Skin of body (tissue), 3 donors: ENCODE measurements at places on chromosomes 16 and 17.
A peak's percentile ranks its signal among the peaks of the same experiment; 100 is the strongest.

DNA sequence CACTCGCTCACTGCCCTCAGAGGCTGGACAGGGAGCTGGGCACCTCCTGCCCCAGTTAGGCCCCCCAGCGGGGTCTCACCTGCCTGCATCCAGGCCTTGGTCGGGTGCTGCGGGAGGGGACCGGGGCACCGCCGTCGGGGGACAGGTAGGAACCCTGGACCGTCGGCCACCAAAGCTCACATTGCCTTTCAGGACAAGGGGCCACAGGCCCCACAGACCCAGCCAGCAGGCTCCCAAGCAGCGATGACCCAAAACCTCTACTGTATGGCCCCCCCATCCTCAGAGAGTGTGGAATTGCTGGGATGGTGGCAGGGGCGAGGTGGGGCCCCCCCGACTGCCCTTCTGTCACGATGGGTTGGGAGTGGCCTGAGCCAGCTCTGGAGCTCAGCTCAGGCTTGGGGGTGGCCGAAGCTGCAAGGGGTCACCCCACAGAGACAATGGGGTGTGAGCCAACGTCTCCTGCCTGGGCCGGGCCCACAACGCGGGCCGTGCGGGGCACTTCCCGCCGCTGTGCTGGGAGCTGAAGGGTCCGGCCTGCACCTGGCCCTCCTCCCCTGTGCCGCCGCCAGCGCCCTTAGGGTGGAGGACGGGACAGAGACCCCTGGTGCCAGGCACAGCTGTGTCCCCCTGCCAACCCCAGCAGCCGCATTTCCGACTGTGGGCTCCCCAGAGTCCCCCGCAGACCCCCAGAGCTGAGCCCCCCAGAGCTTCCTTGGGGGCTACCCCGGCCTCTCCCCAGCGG is 498 bp downstream of the IGFALS start:
- DNase-seq, result no peak

DNA sequence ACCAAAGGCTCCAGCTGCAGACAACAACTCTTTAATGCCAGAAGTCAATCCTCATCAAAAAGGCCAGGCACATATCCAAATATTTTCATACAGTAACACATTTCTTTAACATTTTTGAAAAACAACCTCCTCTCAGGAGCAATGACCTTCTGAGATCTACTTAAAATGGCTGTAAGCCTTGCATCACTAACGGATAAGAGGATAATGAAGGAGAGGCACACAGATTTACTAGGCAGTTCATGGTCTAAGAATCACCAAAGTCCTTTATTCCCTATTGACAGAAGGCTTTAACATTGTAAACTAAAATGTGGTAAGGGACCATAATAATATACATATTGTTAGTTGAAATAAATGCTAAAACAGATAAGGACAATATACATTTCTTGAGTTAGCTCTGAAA is 114.7 kb downstream of the USP32 start:
- DNase-seq, result no peak

- DNase-seq, result no peak
Measured at GRCh38 chr17:50198026-50198669, 3.3 kb downstream of the COL1A1 start.

- no peak for DNase-seq
Measured at GRCh38 chr17:55426851-55427586, 5.4 kb upstream of the MMD start.

DNA sequence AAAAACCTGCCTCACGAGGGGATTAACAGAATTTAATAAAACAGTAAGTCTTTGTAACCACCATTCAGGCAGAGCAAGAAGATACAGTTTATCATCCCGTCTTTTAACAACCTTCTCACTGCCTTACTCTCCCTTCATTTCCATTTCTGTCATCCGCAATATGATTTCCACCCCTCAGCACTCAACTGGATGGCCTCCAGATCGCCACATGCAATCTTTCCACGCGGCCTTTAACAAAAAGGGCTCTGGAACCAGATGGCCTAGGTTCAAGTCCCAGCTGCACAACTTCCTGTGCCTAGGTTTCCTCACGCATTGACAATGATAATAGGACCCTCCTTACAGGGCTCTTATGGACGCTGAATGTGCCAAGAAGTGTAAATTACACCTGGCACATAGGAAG is 103.6 kb downstream of the GAS7 start:
- peak; percentile 41 for DNase-seq

DNA sequence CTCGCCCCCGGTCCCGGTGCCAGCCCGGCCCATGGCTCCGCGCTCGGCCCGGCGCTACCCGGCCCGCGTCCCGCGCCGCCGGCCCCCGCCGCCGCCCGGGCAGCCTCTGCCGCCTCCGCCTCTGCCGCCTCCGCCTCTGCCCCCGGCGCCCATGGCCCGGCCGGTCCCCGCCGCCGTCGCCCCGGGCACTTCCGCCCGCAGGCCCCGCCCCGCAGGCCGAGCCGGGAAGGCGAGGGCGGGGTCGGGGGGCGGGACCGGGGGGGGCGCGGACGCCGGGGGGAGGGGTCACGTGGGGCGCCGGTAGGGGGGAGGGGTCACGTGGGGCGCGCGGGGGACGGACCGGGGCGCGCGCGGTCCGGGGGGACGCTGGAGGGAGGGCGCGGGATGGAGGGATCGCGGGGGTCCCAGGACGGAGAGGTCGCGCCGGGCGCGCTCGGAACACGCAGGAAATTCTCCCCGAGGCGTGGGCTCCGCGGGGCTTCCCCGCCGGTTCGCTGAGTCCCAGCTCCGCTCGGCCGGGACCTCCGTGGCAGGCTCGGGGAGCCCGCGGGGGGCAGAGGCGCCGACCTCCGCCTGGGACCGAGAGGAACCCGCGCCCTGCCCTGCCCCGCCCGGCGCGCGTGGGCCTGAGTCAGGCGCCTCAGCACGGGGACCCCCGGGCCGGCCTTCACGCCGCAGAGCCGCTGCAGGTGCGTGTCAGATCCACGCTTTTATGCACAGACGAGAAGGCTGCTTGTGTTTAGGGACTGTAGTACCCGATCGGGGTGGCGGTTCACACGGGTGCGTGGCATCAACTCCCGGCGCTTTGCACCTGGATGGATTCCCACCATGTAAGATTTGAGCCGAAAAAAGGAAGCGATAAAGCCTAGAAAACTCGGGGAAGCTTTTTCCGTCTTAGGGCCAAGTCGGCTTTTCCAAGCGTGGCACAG is at the start of gene PGAP6:
Gene PGAP6 (minus strand): TSS at position 190 of the 929 bp plus-strand sequence. CDS start 157 bp downstream, at position 33.
- peak; percentile 37 for DNase-seq
